ENCODE measurements at places on chromosomes 16 and 17.

DNA sequence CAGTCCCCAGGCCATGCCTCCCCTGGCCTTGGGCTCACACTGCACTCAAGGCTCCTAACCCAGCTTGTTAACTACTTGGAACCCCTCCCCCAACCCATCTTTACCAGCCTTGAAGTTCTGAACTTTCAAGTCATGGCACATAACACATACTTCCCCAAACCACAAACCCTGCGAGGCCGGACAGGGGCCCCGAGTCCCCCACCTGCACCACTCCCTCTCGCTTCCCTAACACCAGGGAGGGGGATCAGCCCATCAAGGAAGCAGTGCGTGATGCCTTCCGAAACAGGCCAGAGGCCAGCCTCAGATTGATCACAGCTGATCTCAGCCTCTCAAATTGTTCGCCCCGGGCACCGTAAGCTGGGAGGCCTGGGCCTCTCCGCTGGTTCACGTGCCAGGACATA is 3.0 kb upstream of the NLRC3 start:
- DNase-seq, result no peak

DNA sequence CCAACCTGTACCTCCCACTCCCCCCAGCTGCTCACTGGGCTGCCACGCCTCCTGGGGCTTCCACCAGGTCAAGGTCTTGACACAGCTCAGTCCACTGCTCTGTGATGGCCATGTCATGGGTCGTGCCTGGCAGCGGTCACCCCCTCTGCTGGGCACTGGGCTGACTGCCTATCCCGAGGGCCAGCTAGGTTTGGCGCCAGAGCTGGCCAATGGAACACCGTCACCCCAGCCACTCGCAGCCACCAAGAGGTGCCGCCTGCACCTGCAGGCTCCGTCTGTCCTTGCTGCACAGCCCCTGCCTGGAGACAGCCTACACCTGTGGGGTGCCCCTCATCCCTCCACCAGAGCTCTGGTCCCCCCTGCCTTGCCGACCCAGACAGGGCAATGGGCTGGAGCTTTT is 4.5 kb upstream of the RAB40C start:
- DNase-seq, result no peak

DNA sequence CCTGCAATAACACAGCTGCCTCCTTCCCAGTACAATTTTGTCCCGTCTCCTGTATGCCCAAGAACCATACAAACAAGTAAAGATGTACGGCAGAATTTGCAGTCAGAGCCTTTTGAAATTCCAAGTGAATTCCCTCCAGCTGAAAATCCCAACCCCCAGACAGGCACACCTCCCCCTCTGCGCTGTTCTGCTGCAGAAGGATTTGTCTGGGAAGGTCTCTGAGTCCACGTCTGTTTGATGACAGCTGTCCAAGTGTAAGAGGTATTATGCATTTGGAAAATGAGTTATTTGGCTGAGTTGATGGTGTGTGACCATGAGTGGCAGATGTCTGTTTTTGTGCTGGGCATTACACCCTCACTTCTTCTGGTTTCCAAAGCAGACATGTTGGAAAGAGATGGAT is 104.9 kb upstream of the HS3ST4 start:
- DNase-seq, result no peak

GRCh38 chr17:68326681-68327080 is 35.4 kb downstream of the ARSG start:
- DNase-seq, result no peak

DNA sequence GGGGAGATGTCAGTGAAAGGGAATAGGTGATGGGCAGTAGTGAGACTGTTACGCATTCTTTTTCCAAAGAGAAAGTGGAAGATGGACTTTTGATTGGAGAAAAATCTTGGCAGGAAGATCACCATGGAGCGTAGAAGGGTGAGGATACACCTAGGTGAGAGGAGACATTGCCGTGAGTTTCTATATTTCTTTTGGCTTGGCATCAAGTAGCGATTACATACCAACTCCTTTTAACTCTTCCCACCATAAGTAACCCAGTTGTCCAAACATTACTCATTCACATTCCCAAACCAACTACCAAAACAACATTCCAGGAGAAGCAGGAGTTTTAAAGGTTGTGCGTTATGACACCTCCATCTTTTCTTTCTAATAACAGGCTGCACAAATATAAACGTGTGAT is 10.7 kb upstream of the KRT28 start:
- no peak for DNase-seq

DNA sequence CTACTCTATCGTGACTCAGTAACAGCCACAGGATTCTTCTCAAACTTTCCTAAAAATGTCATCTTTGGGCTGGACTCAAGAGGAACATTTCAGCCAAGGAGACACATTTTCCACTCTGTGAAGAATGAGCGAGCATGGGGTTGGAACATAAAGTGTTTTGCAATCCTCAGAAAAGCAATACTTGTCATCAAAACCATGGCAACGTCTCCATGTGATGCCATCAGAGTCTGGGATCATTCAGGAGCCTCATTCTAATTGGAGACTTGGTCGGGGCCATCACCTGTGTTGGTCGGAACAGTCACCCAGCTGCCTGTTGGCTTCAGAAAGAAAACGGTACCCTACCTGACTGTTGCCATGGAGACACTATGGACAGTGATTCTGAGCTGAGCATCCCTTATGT is 25.5 kb downstream of the MYOCD start:
- peak; percentile 82 for DNase-seq

GRCh38 chr16:16857603-16858283 is 478.8 kb downstream of the NPIPA7 start:
- DNase-seq, result no peak

GRCh38 chr17:76266244-76266938 is 1.2 kb downstream of the UBALD2 start:
- no peak for DNase-seq

DNA sequence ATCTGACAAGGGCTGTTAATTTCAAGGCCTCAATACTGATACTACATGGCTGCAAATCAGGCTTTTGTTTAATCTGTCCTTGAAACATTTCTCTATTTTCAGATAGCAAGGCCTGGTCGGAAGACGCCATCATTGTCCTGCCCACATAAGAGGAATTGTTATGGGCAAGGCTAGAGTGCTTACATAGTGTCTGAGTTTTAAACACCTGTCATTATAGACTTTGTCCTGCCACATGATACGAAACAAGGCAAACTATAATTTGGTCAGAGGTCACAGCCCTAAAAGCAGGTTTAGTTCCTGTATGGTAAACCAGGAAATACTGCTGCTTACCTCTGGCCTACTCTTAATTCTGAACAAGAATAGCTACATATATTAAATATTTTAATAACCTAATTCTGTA is 104.4 kb downstream of the SSH2 start:
- DNase-seq, result no peak

DNA sequence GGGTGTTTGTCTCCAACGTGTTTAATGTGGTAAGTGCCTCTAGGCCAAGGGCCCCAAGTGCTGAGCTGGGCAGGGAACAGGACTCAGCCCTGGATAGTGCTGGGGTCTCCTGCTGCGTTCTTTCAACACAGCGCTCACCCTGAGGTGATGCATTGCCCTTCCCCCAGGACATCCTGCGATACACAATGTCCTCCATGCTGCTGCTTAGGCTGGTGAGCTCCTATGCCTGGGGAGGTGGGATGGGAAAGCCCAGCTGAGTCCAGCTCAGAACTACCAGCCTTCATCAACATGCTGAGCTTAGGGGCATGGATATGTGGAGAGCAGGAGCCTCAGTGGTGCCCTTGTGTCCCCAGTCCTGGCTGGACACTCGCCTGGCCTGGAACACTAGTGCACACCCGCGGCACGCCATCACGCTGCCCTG is 563 bp downstream of the ZACN start:
- DNase-seq, result no peak

DNA sequence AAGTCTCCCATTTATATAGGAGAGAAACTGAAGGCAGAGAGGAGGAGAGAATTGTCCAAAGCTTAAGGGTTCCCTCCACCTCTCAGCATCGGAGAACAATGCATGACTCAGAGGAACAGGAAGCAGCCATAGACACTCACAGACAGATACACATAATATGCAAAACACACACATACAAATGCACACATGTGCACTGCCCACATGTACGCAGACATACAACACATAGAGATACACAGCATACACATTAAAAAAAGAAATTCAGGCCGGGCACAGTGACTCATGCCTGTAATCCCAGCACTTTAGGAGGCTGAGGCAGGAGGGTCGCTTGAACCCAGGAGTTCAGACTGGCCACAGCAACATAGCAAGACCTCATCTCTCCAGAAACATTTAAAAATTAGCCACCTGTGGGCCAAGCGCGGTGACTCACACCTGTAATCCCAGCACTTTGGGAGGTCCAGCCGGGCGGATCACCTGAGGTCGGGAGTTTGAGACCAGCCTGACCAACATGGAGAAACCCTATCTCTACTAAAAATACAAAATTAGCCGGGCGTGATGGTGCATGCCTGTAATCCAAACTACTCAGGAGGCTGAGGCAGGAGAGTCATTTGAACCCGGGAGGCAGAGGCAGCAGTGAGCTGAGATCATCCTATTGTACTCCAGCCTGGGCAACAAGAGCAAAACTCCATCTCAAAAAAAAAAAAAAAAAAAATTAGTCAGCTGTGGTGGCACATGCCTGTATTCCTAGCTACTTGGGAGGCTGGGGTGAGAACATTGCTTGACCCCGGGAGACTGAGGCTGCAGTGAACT is 11.3 kb downstream of the ERAL1 start:
- peak; percentile 33 for DNase-seq

DNA sequence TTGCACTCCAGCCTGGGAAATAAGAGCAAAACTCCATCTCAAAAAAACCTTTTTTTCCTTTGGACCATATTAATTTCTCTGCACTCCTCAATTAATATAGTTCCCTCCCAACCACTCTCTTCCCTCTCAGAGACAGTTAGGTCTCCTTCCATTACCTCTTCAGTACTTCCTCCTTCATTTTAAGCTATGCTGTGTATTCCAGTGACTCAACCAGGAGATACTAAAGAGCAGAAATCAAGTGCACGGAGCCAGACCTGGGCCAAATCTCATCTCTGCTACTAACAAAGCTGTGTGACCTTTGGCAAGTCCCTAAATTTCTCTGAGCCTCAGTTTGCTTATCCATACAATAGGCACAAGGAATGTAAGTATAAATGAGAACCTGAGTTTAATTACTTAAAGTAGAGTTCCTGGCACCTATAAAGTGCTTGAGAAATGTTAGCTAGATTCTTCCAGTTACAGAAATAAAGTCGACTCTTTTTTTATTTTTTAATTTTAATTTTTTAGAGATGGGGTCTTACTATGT is 8.5 kb downstream of the PECAM1 start:
- DNase-seq, result no peak

- DNase-seq, result peak; percentile 93
Measured at GRCh38 chr16:30982548-30983288, 2.3 kb upstream of the HSD3B7 start.

- DNase-seq, result peak; percentile 86
Measured at GRCh38 chr16:2511128-2511800, 2.5 kb upstream of the ATP6V0C start.

DNA sequence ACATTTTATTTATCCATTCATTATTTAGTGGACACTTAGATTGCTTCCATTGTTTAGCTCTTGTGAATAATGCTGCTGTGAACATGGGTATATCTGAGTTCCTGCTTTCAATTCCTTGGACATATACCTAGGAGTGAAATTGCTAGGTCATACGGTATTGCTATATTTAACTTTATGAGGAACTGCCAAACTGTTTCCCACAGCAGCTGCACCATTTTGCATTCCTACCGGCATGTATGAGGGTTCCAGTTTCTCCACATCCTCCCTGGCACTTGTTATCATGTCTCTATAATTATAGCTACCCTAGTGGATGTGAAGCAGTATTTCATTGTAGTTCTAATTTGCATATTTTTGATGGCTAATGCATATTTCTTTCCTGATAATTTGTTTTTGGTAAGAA is 23.7 kb upstream of the DRG2 start:
- DNase-seq, result no peak

GRCh38 chr17:82435103-82435502 is 15.4 kb downstream of the CYBC1 start:
- no peak for DNase-seq

DNA sequence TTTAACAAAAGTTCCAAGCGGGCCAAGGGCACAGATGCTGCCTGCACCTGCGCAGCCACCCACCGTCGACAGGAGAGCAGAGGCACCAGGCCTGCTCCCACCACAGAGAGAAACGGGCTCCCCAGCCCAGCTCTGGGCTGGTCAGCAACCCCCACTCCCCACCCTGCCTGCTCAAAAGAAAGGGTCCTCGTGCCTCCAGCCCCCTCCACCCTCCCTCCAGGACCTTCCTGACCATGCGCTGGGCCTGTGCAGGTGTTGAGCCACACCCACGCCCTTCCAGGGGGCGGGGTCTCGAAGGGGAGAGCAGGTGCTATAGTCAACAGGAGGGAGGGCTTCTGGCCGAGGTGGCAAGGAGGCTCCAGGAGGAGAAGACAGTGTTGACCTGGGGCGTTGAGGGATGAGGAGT is 25.3 kb downstream of the ZNF778 start:
- DNase-seq, result no peak

DNA sequence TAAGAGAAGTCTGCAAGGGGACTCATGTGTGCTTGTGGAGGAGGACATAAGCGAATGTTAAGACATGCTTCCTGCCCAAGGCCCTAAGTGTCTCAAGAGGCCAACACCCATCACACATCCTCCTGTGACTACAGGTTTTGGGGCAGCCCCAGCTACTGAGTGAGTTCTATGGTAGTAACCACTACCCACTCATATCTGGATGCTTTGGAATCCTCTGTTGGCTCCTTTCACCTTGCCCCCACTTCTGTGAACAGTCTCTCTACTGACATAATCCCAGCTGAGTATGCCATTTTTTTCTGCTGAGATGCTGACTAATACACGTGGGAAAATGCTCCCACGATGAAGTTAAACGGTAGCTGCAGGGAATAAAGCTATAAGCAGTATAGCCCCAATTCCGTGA is 153.5 kb downstream of the VPS53 start:
- peak; percentile 20 for DNase-seq

DNA sequence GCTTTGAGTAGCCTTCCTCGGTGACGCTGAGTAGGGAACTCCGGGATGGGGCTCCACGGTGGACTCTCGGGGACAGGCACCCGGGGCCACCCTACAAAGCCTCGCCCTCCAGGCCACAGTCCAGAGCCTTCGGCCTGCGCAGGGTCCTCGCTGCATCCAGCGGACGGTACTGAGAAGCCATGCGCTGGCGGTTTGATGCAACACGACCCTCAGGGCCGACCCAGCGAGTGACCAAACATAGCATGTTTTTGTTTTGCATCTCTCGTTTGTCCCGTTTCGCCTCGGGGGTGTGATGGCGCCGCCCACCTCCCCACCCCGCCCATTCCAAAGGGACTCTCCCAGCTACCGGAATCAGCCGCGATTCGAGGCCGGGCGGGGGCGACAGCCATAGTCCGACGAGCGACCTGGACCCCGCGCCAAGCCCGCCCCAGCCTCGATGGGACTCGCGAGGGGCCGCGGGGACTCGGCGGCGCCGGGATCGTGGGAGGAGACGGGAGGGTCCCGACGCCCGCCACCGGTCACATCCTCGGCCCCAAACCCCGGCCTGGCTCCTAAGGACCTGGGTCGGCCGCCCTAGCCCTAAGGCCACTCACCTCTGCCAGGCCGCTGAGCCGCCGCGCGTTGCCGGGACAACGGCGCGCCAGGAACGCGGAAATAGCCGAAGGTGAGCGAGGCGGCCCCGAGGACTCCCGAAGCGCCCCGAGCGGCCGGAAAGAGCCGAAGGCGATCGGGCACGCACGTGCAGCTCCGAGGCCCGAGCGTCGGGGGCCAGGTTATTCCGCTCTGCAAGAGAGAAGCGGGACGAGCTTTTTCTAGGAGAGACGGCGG is 1.6 kb downstream of the IFT140 start:
- DNase-seq, result peak; percentile 96

GRCh38 chr17:45305530-45306087 is 11.2 kb downstream of the MAP3K14 start:
- DNase-seq, result peak; percentile 49

Measured in AG20443 (cell line).